ENCODE measurements at places on chromosomes 2 and 18.
A peak's percentile ranks its signal among the peaks of the same experiment; 100 is the strongest.

GRCh38 chr2:157143901-157144300 lies 113.6 kb upstream of the GALNT5 start:
- no peak for DNase-seq

- peak; percentile 78 for DNase-seq
Observed at GRCh38 chr2:9813312-9814128, 29.8 kb upstream of the TAF1B start.

- no peak for DNase-seq
Observed at GRCh38 chr2:31654241-31654640, 73.5 kb upstream of the SRD5A2 start.

GRCh38 chr2:52874466-52875106 lies 893.0 kb upstream of the CHAC2 start:
- DNase-seq = no peak

GRCh38 chr18:30056528-30056927 lies 986.0 kb downstream of the DSC3 start:
- DNase-seq = no peak

- no peak for DNase-seq
Observed at GRCh38 chr2:16055848-16056580, 115.7 kb downstream of the MYCN start.

GRCh38 chr2:216299588-216299987 lies 72.7 kb downstream of the MARCHF4 start:
- no peak for DNase-seq

GRCh38 chr2:63049970-63050333 lies 678 bp upstream of the OTX1 start:
- DNase-seq = peak; percentile 38

GRCh38 chr2:48397846-48398245 lies 132.1 kb upstream of the STON1 start:
- no peak for DNase-seq

GRCh38 chr18:42828881-42829280 lies 286.6 kb downstream of the RIT2 start:
- no peak for DNase-seq

- DNase-seq = peak; percentile 65
Observed at GRCh38 chr2:20422402-20423271, 24.2 kb upstream of the RHOB start.

DNA sequence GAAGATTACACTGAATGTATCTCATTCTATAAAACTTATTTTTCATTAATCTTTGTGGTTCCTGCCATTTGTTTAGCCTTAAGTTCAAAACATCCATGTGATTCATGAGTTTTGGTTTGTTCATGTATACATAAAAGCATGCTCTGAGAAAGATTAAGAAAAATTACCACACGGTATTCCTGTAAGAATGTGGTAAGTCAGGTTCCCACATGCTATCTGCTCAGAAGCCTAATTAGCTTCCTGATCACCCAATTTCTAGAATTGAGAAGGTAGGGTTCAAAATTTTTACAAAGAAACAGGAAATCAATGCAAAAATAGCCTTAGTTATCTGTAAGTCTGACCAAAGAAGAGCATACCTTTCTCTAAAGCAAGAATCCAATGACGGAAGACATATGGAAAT lies 241.6 kb upstream of the VRK2 start:
- DNase-seq = no peak

DNA sequence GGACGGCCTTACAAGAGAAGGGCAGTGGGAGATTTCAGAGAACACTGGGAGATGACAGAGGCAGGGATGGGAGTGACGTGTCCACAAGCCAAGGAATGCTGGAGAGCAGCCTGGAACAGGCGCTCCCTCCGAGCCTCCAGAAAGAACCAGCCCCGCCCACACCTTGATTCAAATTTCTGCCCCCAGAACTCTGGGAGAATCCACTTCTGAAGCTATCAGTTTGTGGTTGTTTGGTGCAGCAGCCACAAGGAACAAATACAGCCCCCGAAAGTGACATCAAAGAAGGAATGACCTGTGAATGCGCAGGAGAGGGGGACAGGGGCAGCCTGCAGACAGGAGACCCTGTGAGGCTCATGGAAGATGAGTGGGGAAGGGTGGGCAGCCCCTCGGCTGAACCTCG lies 67.3 kb downstream of the TWIST2 start:
- DNase-seq = peak; percentile 7

- no peak for DNase-seq
Observed at GRCh38 chr2:231263118-231263831, 64.8 kb downstream of the ARMC9 start.

DNA sequence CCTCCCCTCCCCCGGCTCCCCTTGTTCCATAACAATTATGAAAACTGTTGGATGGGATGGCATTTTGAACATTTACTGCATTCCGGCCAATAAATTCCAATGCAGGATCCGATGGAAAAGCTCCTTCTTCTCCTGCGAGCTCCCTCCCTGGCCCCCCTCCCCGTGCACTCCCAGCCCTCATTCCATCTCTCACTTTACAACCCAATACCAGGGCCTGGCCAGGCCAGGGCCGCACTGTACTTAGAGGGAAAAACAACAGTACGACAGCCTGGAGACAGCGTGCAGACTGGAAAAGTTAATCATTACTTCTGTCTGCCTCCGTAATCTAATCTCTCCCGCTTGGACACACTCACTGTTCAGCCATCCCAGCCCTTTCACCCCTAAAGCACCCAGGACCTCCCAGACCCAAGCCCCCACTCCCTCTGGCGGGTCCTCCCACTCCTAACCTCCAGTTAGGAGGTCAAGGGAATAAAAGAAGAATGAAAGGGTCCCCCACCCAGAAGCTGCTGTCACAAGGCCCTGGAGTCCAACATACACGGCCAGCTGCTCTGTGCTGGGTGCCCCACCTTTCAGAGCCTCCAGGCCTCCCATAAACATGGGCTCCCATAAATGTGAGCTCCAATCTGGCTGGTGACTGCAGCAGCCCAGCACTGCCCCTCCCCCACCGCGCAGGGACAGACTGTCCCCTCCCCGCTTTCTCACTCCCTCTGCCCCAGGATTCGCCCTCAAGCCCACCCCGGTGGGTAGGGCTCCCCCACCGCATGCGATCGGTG lies 20.6 kb downstream of the SMAD7 start:
- DNase-seq = peak; percentile 87

DNA sequence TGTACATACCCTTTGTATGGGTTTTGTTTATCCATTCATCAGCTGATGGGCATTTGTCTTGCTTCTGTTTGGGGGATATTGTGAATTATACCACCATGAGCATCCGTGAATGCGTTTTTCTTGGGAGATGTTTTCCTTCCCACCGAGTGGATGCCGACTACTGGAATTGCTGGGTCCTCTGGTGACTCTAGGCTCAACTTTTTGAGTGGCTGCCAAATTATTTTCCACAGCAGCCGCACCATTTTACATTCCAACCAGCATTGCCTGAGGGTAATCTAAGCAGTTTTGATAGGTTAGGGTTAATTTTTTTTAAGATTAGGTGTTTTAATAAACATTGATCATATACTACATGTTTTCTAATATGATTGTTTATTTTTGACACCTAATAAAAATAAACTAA lies 220.1 kb downstream of the SNTG2 start:
- DNase-seq = no peak

Measured in left hindlimb (tissue), 1 donor.